Activated gamma-delta T cell (primary cell): ENCODE measurements at places on chromosomes 1 and 21.

- DNase-seq = no peak
These were observed 7.9 kb upstream of the OR2B11 start for GRCh38 chr1:247465796-247466195.

DNA sequence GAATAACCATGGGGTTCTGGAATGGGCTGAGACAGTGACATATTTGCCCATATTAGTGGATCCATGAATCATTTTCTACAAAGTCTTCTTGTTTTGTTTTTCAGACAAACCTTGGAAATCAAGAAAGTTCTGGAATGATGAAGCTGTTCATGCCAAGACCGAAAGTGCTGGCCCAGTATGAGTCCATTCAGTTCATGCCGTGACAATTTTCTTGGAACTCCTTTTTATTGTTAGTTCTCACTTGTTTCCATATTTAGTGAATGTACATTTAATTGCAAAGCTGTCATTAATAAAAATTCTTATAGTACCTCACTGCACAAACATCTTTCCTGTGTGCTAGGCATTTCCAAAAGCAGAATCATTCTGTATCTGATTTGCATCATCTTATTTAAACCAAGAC, 100.6 kb upstream of the KCNJ15 start:
- DNase-seq = no peak

DNA sequence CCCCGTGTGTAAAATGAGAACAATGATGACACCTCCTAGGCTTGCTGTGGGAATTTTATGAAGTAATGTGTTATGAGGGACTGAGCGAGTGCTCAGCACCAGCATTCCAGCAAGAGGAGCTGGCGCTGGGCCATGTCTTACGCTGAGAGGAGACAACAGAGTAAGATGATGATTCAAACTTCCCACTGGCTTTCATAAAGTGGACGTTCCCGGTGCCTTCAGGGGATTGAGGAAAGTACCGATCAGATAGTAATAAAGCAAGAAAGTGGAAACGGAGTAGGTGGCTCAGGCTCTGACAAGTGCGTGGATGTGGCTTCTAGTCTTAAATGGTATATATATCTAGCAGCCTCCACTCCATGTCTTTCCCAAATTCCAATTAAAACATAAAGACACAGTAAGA, 23.8 kb downstream of the EPHA10 start:
- DNase-seq = no peak

GRCh38 chr1:42730988-42731387, 9.0 kb downstream of the CLDN19 start:
- DNase-seq = no peak

DNA sequence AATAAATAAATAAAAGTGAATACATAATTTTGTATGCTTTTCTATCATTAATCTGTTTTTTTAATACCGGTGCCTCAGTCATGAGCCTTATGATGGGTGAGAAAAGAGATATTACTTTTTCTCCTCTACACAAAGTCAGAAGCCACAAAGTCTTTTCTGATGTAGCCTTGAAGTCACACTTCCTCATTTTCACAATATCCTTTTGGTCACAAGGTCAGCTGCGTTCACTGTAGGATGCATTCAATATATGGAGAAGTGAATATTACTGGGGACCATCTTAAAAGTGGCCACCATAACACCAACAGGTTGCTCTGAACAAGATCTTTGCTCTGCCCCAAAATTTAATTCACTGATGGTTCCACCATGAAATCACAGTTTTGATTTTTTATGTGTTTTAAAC, 83.3 kb upstream of the TNR start:
- DNase-seq = no peak

DNA sequence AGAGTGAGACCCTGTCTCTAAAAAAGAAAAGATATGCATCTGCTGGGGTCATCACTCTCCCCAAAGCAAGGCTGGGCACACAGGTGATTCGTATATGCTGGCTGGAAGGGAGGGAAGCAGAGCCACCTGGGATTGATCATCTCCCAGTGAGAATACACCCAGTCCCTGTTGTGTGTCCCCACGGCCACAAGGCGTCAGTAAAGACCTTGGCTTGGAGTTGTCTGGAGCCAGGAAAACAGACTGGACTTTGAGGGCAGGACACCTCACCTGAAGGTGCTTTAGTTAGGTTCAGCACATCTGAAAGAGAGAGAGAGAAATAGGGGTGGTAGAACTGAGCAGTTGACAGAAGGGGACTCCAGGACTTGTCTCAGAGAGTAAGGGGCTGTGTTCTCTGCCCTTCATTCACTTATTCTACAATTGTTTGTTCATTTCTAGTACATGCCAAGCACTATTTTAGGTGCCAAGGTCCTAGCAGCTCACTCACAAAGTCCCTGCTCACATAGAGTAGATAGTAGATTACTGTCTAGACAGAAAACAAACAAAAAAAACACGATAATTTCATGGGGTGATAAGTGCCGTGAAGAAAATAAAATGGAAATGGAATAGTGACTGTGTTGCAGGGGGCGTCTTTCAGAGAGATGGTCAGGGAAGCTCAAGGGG, 13.5 kb downstream of the CITED4 start:
- DNase-seq = no peak

- no peak for DNase-seq
These were observed 8.2 kb downstream of the SYTL1 start for GRCh38 chr1:27349784-27350662.

- no peak for DNase-seq
These were observed 49.6 kb upstream of the ATP1A1 start for GRCh38 chr1:116323491-116323890.

- DNase-seq = no peak
These were observed 8.3 kb downstream of the GFI1 start for GRCh38 chr1:92478393-92478792.

- DNase-seq = no peak
These were observed 93.9 kb downstream of the MATN1 start for GRCh38 chr1:30629501-30629900.

GRCh38 chr1:190179817-190180216, 297.8 kb downstream of the BRINP3 start:
- DNase-seq = no peak

GRCh38 chr1:221456918-221457317, 285.0 kb downstream of the DUSP10 start:
- no peak for DNase-seq

DNA sequence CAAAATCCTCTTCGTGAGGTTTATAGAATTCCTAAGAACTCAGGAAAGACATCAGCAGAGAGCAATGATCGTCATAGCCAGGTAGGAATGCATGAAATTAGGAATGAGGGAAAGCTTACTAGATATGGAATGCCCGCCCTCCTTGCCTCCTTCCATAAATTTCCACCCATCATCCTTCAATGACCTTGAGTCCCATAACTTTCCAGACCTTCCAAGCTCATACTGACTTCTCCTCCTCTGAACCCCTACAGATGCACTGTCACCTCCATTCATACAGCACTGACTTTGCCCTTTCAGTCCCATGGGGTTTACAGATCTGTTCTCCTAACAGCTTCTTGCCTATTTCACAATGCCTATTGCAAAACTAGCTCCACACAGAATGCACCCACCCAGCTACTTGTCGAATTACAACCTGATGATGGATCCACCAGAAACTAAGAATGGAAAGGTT, 23.8 kb upstream of the PPP1R15B start:
- no peak for DNase-seq

- no peak for DNase-seq
These were observed 7.7 kb downstream of the ARHGEF19 start for GRCh38 chr1:16204634-16205333.

DNA sequence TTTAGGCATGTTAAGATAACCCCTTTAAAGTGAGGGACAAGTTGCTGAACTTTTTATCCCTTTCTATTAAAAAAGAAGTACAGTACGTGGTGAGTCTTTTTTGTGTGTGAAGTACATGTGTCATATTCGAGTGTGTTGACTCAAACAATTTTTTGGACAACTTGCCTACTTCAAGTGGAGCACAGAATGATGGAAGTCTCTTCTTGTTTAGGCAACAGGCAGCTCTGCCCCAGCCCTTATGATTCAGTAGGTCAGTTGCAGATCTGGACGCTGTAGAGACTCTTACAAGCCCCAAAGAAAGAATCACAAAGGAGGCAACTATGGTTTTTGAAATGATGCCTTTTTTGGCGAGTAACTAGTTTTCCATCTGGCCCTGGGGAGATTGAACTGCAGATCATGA, 14.4 kb upstream of the ZFP69B start:
- DNase-seq = no peak

GRCh38 chr1:227416156-227416830, 98.0 kb upstream of the CDC42BPA start:
- DNase-seq = no peak

DNA sequence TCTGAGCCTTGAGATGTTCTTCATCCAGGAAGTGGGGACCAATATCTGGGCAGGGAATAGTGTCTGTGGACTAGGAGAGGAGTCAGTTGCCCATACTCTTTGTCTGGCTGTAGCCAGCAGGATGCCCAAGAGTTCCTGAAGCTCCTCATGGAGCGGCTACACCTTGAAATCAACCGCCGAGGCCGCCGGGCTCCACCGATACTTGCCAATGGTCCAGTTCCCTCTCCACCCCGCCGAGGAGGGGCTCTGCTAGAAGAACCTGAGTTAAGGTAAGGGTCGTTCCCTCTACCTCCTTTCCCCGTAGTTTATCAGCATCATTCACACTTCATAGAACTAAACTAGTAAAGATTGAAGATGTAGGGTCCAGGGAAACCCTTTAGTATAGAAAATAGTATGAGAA, 3.4 kb upstream of the PPOX start:
- no peak for DNase-seq

DNA sequence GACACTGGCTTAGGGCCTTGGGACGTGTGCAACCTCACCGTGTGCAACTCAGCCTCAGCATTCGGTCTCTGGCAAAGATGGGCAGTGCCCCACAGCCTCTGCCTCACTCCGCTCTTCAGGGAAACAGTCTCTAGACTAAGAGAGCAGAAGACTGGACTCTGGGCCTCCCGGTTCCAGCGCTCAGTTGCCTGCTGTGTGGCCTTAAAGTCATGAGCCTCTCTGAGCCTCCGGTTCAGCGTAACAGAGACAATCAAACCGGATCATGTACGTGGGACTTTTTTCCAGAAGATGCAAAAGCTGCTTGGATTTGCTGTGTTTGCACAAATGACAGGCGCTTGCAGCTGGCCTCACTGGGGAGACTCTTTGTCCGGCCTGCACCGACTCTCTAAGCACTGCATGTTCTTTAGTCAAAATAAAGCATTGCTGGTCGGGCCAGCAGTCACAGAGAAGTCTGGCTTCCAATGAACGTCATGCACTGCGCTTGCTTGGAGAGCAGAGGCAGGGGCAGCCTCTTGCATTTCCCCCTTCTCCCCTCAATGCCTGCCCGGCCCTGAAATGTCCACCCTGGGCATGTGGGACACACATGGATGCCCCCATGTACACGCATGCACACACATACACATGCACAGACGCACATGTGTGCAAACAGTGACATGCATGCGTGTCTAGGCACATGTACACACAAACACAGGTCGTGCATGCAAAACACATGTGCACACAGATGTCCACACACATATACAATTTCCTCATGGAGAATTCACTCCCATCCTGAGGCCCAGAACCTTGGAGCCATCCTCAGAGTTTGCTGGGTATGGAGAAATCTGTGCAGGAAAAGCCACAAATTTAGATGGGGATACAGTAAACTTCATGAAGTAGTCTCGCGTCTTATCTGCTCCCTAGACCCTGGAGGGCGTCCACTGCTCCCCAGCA, 152.4 kb downstream of the PRDM16 start:
- no peak for DNase-seq

GRCh38 chr1:158607296-158607695, 2.2 kb downstream of the OR10Z1 start:
- no peak for DNase-seq

DNA sequence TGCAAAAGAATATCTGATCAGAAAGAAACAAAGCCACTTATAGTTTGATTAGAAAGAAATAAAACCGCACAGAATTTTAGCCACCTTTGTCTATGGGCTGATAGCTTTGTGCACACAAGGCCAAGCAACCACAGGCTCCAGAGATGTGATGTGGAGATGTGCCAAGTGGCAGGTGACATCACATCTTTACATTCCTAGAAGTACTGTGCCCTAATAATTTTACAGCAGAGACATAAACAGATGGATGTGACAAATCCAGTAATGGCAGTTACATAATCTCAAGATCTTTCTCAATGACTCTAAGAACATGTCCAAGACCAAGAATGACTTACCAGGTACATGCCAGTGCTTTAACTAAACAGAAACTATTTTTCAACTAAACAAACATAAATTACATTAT, 159.5 kb downstream of the LTN1 start:
- no peak for DNase-seq

DNA sequence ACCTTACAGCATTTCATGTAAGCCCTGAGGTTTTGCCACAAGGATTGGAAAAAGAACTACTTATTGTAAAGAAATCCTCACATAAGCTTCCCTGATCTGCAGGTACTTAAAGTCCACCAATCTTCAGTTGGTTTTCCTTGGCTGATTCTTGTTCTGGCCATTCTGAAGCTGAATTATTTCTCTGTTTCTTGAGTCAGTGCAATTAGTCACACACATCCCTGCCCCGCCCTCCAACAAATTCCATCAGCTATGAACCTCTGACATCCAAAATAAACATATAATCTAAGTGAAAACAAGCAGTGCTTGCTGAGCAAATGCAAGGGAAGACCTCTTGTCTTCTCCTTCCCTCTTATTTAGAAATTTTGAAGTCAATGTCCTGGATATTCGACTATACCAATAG, 8.2 kb upstream of the FNDC7 start:
- DNase-seq = no peak

DNA sequence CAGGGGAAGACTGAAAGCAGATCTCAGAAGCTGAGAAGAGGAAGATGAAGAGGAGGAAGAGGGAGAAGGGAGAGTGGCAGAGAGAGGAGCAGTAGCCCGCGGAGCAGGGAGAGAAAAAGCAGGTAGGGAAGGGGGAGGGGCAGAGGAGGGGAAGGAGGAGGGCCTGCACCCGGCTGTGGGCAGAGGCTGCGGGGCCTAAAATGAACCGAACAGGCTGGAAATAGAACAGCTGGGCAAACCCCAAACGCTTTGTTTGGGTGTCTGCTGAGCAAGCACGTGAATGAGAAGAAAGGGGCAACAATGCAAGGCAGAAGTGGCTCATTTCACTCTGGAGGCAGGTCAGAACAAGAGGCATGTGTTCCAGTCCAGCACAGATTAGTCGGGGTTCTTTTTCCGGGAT, 33.5 kb downstream of the KCNC4 start:
- DNase-seq = no peak

DNA sequence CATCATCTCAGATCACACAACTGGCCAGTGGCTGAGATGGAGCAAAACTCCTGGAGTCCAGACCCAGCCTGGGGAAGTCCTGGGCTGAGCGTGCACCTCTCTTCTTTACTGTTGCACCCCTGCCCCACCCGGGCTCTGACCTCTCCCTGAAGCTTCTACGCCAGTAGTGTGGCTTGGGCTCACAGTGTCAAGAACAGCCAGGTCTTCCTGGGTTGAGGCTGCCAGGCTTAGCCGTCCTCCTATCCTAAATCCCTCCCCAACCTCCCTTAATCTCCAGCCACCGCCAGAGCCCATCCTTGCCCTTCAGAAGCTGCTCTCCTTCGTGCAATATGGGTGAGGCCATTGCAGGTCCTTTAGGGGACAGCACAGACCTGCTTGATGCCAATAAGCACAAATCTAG, 399.2 kb upstream of the VAMP3 start:
- no peak for DNase-seq
